ENCODE measurements at places on chromosomes 3 and 15. TPM values are rescaled to one million over a fixed set of nuclear protein-coding genes. Genes with fewer than 3 reads are reported as not detected.
A peak's percentile ranks its signal among the peaks of the same experiment; 100 is the strongest.

PRKCI gene
- 13.6 TPM for total RNA-seq

ZNF620 gene
- total RNA-seq: 1.9 TPM

- no peak overlapping the region for H3K4me3 ChIP-seq
- DNase-seq: no peak
- no peaks in the 10 kb centered on the region for H3K27me3 ChIP-seq
- H3K36me3 ChIP-seq: no peaks in the 10 kb centered on the region
Measured at GRCh38 chr3:65545429-65545828, 493.3 kb downstream of the MAGI1 start.

- DNase-seq: no peak
- H3K4me3 ChIP-seq: no peak overlapping the region
- no peaks in the 10 kb centered on the region for H3K4me1 ChIP-seq
- no peaks in the 10 kb centered on the region for H3K36me3 ChIP-seq
- H3K27me3 ChIP-seq: no peaks in the 10 kb centered on the region
- H3K27ac ChIP-seq: no peak overlapping the region
Measured at GRCh38 chr3:101256511-101256910, 63.9 kb downstream of the IMPG2 start.

DNA sequence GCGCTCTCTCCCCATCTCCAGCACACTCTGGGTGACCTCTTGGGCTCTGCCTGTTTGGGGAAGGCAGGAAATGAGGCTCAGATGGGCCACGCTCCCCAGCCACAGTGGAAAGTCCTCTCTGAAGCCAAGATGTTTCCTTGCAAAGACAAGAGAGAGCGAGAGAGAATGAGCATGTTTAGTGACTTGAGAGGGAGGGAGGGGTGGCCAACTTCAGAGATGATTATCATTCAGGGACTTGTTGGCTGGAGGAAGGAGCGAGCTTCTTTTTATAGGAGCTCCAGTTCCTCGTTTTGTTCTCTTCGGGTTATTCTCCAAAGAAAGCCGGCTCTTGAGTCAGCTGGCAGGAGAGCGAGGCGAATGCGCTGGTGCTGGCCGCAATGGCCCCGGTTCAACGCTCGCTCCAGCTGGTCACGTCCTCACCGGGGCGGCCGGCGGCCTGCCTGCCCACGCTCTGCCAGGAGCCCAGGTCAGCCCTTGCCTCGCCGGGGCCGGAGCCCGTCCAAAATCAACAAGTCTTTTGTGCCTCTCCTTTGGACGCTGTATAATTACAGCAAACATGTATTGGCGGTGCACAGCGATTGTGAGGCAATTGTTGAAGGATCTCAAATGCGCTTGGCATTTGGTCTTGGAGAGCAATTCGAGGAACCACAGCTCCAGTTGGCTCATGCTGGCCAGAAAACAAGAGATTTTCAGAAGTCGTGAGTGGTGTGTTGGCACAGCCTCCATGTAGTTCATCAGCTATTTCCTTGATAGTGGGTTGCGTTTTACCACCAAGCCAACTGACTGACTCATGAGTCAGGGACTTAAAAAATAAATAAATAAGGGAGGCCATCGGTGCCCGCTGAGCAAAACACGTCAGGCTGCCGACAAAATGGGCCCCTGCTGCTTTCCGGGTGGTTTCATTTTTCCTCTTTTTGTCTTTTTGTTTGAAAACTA, 288.6 kb downstream of the UACA start:
- no peak overlapping the region for H3K4me3 ChIP-seq
- H3K36me3 ChIP-seq: no peaks in the 10 kb centered on the region
- no peak for DNase-seq
- no peaks in the 10 kb centered on the region for H3K4me1 ChIP-seq
- H3K27me3 ChIP-seq: no peaks in the 10 kb centered on the region
- peak overlapping the region; percentile 86 for H3K27ac ChIP-seq

GRCh38 chr15:60255390-60255789, 142.4 kb downstream of the ANXA2 start:
- no peak overlapping the region for H3K4me3 ChIP-seq
- H3K4me1 ChIP-seq: no peaks in the 10 kb centered on the region
- DNase-seq: no peak
- no peaks in the 10 kb centered on the region for H3K36me3 ChIP-seq

GRCh38 chr3:190983875-190984274, 121.4 kb upstream of the GMNC start:
- no peak for DNase-seq
- H3K27me3 ChIP-seq: no peaks in the 10 kb centered on the region
- no peaks in the 10 kb centered on the region for H3K36me3 ChIP-seq
- no peaks in the 10 kb centered on the region for H3K4me1 ChIP-seq
- H3K27ac ChIP-seq: no peak overlapping the region

- H3K4me3 ChIP-seq: no peak overlapping the region
- no peak for DNase-seq
- H3K27me3 ChIP-seq: no peaks in the 10 kb centered on the region
- no peak overlapping the region for H3K27ac ChIP-seq
- H3K4me1 ChIP-seq: no peaks in the 10 kb centered on the region
Measured at GRCh38 chr3:134211797-134212196, 38.9 kb downstream of the RYK start.

GRCh38 chr15:78280319-78281072, 16.1 kb downstream of the DNAJA4 start:
- peaks cover 59% of the 10 kb centered on the region for H3K36me3 ChIP-seq
- H3K27ac ChIP-seq: no peak overlapping the region
- DNase-seq: no peak
- H3K4me1 ChIP-seq: no peaks in the 10 kb centered on the region

GRCh38 chr15:64762546-64762945, 12.8 kb downstream of the RBPMS2 start:
- H3K27ac ChIP-seq: no peak overlapping the region
- H3K4me3 ChIP-seq: no peak overlapping the region
- DNase-seq: no peak
- no peaks in the 10 kb centered on the region for H3K4me1 ChIP-seq
- H3K36me3 ChIP-seq: no peaks in the 10 kb centered on the region
- H3K27me3 ChIP-seq: no peaks in the 10 kb centered on the region

DNA sequence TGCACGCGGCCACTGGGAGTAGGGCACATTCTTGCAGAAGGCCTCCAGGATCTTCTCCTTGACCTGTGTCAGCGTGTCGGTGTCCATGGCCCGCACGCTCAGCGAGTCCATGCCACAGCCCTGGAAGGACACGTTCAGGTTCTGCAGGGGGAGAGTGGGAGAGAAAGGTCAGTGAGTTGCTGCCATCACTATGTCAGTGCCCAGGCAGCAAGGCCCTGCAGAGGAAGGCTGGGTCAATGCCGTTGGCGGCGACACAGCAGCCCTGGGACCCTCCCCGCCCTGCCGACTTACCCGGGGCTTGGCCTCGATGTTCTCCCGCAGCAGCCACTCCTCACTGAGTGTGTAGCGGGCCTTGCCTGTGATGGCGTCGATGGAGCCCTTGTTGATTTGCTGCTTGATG, 19.8 kb downstream of the H1-8 start:
- no peak overlapping the region for H3K4me3 ChIP-seq
- no peak overlapping the region for H3K27ac ChIP-seq
- DNase-seq: no peak
- no peaks in the 10 kb centered on the region for H3K27me3 ChIP-seq
- no peaks in the 10 kb centered on the region for H3K36me3 ChIP-seq
- H3K4me1 ChIP-seq: peaks cover 37% of the 10 kb centered on the region
